M059J (cell line): ENCODE measurements at places on chromosomes 12 and 14.

GRCh38 chr12:106733660-106734059 is 40.8 kb upstream of the RIC8B start:
- DNase-seq: no peak

- no peak for DNase-seq
These were observed 110.2 kb downstream of the BTG1 start for GRCh38 chr12:92035477-92035876.

GRCh38 chr12:20018406-20018805 is 349.9 kb upstream of the PDE3A start:
- no peak for DNase-seq

- no peak for DNase-seq
These were observed 2.9 kb downstream of the OXA1L start for GRCh38 chr14:22769369-22769768.

DNA sequence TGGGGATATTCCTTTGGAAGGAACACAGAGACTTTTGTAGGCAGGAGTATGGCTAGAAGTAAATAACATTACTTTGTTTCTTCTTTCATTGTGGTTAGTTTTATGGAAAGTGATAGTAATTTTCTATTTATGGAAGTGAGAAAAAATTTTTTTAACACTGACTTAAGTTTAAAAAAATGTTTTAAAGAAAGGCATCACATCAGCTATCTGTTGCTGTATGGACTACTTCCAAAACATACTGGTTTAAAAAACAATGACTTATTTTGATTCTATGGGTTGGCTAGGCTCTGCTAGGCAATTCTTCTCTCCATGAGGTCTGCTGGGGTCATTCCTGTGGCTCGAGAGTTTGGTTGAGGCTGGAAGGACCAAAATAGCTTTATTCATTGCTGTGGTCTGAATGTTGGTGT is 31.7 kb upstream of the SLC38A2 start:
- DNase-seq: peak; percentile 89

GRCh38 chr12:94994312-94994711 is 9.2 kb downstream of the NDUFA12 start:
- DNase-seq: peak; percentile 87

DNA sequence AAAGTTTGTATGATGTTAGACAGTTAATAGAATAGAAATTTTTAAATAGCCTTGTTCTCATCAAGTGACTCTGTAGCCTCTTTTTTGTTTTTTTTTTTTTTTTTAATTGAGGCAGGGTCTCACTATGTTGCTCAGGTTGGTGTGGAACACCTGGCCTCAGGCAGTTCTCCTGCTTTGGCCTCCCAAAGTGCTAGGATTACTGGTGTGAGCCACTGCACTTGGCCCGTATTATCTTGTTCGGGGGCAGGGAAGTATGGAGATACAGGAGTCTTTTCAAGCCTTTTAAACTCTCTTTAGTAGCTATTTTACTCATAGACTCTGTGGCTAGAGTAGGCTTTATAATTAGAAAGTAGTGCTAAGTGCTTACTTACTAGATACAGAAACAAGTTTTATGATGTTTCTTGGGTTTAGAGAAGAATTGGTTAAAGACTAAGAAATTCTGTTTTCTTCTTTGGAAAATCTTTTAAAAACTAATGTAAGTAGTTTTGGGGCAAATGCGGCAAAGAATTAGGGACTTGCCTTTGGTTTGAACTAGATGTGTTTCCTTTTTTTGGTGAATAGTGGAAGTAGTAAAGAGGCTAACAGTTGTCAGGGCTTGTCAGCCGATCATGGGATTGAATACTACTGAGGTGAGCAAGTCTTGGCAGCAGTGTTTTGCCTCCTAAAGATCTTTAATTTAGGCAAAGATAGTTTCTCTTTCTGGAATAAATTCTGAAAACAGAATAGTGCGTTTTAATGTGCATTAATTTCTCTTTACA is 31.3 kb downstream of the FBXO34 start:
- DNase-seq: no peak

DNA sequence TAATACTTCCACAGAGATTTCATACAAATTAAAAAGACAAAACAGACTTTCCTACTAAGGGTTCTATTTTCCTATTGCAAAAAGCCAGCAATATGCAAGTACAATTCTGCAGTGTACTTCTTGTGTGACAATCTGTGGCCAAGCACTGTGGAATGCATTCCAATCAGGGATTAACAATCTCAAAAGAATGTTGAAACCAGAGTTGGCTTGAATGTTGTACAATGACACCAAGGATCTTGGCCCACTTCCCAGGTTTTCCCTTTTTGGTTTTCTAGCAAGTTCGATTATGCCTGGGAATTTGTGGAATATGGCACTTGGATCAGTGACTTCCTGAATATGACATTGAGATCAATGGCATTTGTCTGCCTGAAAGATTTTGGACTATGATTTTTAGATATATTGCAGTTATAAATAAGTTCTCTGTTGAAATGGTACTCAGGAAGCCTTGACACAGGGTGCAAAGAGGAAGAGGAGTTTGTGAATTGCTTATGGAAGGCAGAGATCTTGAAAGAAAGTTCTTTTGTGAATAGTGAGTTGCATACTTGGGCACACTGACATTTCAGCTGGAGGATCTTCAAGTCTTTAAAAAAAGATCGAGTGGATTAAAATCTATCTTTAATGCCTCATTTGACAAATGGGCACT is 81.4 kb upstream of the FERMT2 start:
- peak; percentile 94 for DNase-seq

- no peak for DNase-seq
These were observed 431 bp downstream of the HIP1R start for GRCh38 chr12:122835750-122836026.

DNA sequence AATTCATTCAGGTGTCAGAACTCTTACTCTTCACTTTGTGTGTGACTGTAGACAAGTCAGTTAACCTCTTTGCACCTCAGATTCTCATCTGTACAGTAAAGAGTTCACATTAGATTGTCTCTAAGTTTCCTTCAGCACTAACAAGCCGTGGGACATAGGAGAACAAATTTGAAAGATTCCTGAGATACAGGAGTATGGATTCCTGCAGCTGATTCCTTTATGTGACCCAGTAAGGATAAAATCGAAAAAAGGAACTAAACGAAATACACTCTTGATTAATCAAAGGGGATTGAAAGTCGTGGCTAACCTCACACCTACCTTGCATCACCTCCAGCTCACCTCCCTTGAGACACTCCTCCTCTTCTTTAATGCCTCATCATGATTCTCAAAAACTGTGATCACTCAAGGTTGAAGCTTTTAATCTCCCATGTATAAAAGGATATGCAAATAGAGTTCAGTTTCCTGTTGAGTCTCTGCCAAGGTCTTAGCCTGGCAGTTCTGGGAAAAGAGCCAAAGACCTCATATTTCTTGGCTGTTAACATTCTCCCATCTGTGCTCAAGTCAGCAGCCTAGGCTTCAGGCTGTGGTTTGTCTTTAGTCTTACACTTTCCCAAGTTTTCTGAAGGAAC is 156.6 kb downstream of the DAD1 start:
- peak; percentile 96 for DNase-seq

- DNase-seq: peak; percentile 61
These were observed 7.4 kb upstream of the GLRX5 start for GRCh38 chr14:95527387-95528002.

DNA sequence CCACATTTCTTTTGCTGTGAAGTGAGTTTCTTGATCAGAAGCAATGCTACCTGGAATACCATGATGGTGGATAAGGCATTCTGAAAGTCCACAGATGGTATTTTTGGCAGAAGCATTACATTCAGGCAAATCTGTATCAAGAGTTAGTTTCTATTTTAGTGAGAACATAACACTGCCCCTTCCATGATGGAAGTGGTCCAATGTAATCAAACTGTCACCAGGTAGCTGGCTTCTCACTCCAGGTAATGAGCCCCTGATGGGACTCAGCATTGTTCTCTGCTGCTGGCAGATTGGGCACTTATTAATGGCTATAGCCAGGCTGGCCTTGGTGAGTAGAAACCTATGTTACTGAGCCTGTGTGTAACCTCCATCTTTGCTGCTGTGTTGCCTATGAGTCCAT is 80.7 kb downstream of the KCNA5 start:
- DNase-seq: no peak

GRCh38 chr14:94560291-94560665 is 964 bp upstream of the SERPINA4 start:
- no peak for DNase-seq

DNA sequence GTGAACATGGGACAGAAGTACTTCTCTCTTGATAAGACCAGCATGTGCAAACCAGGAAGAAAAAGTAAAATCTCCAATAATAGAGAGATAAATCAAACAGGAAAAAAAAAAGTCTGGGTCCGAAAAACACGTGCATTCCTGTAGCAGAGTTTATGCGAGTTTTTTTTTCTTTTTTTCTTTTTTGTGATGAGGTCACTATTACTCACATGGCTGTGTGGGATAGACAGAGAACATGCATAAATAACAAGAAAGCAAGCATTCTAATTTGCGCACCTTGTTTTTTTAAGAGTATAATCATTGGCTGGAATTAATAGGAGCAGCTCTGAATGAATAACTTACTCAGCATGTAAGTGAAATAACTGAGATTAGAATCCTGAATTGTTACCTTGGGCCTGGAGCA is 91.9 kb upstream of the CPM start:
- peak; percentile 71 for DNase-seq

GRCh38 chr14:85533023-85533860 is 3.3 kb downstream of the FLRT2 start:
- DNase-seq: no peak

GRCh38 chr14:62031504-62031903 is 269.3 kb downstream of the SNAPC1 start:
- DNase-seq: peak; percentile 20

GRCh38 chr12:93762912-93763553 is 85.9 kb downstream of the CRADD start:
- DNase-seq: no peak

GRCh38 chr14:46574221-46574977 is 77.2 kb downstream of the RPL10L start:
- DNase-seq: peak; percentile 15

GRCh38 chr12:49870501-49871262 is 27.8 kb upstream of the BCDIN3D start:
- no peak for DNase-seq

- no peak for DNase-seq
These were observed 268.1 kb upstream of the RMST start for GRCh38 chr12:97194546-97194945.

DNA sequence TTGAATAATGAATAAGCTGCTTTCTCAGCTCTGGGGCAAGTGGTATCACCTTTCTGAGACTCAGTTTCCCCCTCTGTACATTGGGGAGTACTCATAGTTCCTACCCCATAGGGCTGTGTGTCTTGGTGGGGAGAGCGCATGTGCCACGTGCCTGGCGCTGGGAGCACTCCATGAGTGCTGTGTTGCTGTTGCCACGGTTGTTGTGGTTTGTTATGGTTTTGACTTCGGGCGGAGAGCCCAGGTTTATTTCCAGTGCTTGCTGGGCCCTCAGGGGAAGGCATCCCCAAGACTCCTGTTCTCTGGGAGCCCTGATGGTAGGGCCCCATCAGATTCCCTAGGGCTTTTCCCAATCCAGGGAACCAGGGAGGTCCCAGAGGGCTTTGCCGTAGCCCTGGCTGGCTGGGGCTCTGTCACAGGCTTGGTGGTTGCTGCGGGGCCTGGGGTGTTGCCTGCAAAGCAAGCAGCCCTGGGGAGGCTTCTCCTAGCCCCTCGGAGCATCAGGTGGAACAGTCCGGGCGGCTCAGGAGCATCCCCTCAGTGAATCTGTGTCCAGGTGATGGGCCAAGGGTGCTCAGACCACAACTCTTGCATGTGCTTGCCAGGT is 18.6 kb downstream of the SH2B3 start:
- peak; percentile 90 for DNase-seq

DNA sequence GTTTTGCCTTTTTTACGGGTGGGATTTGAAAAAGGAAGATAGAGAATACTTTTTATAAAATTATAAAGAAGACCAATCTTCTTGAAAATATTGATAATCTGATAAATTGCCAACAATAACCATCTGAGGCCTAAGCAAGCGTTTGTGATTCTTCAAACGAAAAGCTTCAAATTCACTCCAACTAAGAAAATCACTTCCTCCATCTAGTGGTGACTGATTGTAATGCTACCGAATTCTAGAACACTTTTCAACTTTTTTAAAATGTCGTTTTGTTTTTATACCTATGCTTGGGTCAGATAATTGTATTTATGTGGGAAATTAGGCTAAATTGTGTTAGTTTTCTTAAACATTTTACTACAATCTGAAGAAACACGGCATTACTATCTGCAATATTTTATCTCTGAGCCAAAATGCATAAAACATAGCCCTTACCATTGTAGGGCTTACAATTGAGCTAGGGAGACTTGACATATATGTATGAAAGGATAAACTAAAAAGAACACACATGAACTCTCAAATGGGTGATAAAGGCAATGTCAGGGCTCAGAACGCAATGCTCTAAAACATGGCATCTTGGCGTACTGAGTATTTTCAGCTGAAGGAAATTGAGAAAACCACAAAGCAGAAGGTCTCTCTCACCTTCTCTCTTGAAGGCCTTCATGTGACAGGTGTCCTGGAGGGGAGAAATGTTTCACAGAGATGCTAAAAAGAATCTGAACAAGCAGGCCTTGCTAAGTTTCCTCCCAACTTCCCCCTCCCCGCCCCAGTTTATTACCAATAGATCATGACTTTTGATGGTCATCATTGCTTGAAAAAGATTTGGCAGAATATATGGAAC is 36.8 kb upstream of the G2E3 start:
- peak; percentile 47 for DNase-seq

DNA sequence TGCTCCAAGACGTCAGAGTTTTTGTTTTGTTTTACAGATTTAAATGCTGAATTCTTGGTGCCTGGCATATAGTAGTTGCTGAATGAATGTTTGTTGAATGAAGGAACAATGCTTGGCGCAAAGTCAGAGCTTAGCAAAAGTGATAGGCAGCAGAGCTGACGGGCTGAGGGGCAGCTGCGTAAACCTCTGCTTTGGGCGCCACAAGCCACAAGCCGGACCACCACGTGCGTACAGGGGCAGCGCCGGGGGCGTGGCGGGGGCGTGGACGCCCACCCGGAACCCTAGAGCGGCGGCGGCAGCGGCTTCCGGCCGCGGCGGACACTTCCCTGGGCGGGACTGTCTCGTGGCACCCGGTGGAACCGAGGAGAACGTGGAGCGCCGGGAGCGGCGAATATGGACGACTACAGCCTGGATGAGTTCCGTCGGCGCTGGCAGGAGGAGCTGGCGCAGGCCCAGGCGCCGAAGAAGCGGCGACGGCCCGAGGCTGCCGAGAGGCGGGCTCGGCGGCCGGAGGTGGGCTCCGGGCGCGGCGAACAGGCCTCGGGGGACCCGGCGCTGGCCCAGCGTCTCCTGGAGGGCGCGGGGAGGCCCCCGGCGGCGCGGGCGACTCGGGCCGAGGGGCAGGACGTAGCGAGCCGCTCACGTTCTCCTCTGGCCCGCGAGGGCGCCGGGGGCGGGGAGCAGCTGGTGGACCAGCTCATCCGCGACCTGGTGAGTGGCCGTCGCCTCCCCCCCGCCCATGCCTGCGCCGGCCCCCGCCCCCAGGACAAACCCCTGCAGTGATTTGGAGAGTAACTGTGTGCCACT is at the start of gene FBXW8:
TSS of gene FBXW8 (plus strand) at position 306 of the 807 bp plus-strand sequence. CDS start at position 394, 88 bp downstream.
- DNase-seq: peak; percentile 63
